ENCODE measurements at places on chromosomes 7 and 10.

DNA sequence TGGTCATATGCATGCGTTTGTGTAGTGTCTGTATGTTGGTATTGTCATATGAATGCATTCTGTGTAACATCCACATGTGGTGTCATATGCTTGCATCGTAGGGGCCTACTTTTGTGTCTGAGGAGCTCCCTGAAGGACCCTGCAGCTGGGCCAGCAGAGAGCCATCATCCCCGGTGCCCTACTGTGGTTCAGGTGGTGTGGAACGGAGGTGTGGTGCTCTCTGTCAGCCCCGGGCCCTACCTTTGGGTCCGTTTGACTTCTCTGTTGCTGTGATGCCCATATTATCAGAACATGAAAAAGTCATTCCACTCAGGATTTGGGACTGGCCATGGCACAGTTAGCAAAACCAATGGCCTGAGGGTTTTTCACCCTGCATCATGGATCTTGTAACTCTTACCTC lies 217.9 kb downstream of the ADARB2 start:
- no peak for DNase-seq

DNA sequence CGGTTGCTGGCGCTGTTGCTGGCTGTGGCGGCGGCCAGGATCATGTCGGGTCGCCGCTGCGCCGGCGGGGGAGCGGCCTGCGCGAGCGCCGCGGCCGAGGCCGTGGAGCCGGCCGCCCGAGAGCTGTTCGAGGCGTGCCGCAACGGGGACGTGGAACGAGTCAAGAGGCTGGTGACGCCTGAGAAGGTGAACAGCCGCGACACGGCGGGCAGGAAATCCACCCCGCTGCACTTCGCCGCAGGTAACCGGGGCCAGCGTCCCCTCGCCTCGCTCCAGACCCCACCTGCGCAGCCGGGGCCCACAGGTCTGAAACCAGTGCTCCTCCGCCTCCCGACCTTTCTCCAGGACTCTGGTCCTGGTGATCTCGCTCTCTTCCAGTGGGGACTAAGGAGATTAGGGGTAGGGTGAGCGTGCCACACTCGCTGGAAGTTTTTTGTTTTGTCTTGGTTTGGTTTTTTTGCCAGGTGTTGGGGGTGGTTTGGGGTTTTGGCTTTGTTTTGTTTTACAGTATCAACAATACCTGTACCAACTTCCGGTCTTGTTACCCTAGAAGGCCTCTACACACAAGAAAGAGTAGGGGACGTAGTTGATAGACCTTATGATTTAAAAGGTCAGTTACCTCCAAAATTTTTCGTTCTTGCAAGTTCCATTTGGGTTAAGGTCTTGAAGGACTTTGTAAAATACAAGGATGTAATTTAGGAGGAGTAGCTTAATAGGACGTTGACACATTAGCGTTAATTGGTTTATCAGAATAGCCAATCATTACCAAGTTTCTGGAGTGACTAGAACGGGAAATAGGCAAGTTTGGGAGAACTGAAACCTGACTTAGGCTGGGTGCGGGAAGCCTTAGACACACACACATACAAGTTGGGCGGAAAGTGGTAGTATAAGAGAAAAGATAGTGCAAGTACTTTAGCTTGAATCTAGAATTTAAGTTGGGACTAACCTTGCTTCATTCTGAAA lies 704 bp downstream of the TNKS2 start:
- DNase-seq: peak; percentile 50

- no peak for DNase-seq
Measured at GRCh38 chr7:79965946-79966345, 168.7 kb upstream of the GNAI1 start.

- DNase-seq: no peak
Measured at GRCh38 chr10:48460182-48460581, 144.7 kb downstream of the ARHGAP22 start.

DNA sequence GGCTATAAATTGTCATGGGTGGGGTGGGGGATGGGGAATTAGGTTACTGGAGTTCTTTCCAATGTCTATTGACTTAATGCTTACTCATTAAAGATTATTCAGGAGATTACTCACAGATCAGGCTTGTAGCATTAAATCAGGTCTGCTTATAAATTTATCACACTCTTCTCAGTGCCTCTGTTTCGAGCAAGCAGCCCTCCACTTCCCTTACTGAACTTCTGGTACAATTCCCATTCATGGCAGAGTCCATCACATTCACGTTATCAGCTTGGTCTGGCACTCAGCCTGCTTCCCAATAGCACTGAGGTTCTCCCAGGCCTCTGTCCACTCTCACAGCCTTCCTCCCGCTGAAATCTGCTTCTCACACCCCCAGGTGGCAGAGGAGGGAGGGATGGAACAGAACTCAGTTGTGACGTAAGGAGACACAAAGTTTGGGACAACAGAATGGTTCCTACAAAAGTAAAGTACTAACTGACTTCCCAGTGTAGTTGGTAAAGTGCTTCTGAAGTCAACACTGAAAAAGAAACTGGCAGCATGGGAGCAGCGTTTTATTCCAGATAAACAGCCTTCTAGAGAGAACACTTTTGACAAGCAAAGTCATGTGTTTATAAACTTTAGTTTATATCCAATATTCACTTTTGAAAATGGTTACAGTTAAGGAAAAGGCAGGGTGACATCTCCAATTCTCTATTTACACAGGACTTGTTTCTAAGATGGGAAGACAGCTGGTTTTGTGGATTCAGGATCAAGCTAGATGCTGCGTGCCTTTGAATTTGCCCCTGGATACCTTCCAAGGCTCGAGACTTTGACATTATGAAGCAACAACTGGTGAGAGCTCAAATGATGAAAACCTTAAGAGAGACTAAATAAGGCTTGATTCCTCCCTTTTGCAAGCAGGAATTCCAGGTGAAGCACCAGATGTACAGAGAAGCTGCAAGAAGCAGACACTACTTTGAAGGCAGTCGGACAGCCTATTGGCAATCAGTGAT lies 81.4 kb downstream of the ATXN7L1 start:
- no peak for DNase-seq

GRCh38 chr10:101014966-101015581 lies 15.5 kb downstream of the LZTS2 start:
- DNase-seq: no peak

- no peak for DNase-seq
Measured at GRCh38 chr7:33805630-33806233, 99.6 kb upstream of the BMPER start.

- no peak for DNase-seq
Measured at GRCh38 chr10:51706225-51706624, 6.8 kb upstream of the CSTF2T start.

DNA sequence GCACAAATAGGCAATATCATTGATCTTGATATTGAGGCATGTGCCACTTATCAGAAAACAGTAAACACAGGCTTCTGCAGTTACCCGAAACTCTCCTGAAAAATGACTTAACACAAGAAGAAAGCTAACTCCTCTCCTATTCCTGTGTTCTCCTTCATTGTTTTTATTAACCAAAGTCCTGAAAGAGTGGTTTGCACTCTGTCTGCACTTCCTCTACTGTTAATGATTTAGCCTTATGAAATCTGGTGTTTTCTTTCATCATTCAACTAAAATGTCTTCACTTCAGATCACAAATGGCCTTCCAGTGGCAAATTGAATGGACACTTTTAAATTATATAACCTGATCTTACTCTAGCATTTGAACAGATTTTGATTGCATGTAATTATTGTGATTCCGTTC lies 630.6 kb upstream of the PHF14 start:
- DNase-seq: no peak

DNA sequence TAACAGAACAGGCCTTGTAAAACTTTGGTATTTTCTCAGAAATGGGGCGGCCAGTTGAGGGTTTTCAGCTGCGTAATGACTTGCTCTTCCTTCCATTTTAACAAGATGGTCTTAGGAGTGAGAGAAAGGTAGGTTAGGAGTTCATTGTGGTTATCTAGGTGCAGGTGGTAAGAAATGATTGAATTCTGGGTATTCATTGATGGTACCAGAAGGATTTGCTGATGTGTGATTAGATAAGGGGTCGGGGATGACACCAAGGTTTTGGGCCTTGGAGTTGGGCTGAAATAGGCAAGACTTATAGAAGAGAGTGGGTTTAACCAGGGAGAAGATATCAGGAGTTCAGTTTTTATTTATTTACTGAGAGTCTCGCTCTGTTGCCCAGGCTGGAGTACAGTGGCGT lies 2.6 kb downstream of the MDH2 start:
- no peak for DNase-seq

GRCh38 chr10:88390041-88390440 lies 193.1 kb downstream of the RNLS start:
- no peak for DNase-seq

- no peak for DNase-seq
Measured at GRCh38 chr10:45997994-45998763, 25.9 kb downstream of the TIMM23 start.

- DNase-seq: no peak
Measured at GRCh38 chr10:86046845-86047460, 319.6 kb downstream of the GRID1 start.

GRCh38 chr7:12124028-12124427 lies 87.1 kb upstream of the TMEM106B start:
- DNase-seq: no peak

DNA sequence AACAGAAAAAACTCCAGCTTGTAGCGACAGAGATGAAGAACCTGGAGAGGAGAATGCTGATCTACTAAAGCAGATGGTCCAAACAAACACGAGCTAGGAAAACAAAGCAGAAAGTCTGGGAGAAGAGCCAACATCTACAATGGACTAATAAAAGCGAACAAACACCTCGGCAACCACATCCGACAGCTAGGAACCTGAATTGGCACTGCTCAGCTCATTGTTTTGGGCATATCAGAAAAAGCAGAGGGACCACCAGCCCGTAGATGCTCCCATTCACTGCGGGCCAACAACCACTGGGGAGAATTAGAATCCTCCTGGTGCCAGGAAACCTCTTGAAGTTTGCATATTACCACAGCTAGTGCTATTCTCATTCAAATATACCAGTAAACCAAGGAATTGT lies 204.7 kb downstream of the NXPH1 start:
- no peak for DNase-seq

GRCh38 chr7:118590107-118590506 lies 365.6 kb downstream of the ANKRD7 start:
- DNase-seq: no peak

GRCh38 chr7:64098-64915 lies 128.1 kb upstream of the FAM20C start:
- DNase-seq: no peak

- no peak for DNase-seq
Measured at GRCh38 chr7:131931370-131931769, 374.9 kb upstream of the PODXL start.

DNA sequence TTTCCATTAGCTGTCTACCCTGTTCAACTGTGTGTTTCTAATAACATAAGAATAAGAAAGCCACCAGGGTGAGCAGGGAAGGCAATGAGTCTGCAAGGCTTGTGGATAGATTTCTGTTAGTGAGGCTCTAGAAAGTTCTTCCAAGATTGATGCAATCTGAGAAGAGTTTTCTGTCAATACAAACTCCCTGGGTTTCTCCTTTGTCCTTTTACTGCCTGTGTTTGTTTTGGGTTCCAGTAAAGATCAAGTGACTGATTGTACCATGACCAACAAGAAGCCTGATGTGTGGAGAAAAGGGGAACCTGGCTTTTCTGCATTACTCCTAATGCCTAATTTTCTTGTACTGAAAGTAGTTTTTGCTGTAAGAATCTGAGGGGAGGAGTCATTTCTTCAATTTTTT lies 139.9 kb downstream of the CFTR start:
- DNase-seq: no peak

DNA sequence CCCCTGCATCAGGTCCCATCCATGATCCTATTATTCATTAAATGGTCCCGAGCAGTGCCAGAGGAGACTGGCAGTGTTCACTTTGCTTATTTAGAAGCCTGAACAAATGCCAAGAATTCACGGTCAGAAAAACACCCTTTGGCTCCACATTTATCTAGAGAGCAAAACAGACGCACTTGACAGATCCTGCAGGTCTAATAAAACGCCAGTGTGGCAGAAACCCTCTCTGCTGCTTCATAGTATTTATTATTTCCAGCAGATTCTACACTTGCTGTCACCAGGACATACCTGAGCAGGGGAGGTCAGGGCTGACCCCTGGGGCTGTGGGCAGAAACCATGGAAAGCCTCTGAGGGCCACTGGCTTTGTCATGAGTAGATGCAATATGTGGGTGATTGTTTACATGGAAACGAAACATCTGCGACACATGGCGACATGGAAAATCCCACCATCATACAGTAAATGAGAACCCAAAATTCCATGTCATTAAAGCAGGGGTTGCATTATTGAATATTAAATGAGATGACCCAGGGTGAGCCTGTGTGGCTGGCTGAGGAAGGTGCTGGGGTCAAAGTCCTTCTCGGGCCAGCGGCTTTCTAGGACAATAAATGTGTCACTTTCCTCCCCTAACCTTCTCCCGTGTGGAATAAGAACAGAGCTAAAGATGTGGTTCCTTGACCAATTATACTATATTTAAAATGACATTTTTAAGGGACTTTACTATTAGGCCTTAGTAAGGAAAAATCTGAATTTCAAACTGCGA lies 205.9 kb upstream of the SVIL start:
- no peak for DNase-seq

All from activated gamma-delta T cell treated with Interleukin-2 at 50 U/mL for 16 hours (primary cell).